ENCODE measurements at places on chromosomes 6 and 20.

DNA sequence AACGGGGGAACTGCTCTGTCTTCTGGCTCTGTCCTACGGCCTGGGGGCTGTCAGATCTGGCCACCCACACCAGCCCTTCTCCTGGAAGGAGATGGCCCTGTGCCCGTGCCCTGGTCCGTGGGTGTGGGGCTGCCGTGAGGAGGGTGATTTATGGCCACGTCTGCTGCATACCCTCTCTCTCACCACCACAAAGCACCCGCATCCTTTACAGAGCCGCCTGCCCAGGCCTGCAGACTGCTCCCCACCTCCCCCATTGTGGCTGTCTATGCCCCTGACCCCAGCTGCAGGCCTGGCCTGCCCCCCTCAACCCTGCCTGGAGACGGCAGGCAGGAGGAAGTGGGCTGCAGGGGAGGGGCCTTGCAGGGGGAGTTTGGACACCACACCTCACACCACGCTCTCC lies 72.7 kb upstream of the GATA5 start:
- DNase-seq, result no peak

GRCh38 chr6:115821798-115822197 lies 238.9 kb downstream of the FRK start:
- no peak for DNase-seq

DNA sequence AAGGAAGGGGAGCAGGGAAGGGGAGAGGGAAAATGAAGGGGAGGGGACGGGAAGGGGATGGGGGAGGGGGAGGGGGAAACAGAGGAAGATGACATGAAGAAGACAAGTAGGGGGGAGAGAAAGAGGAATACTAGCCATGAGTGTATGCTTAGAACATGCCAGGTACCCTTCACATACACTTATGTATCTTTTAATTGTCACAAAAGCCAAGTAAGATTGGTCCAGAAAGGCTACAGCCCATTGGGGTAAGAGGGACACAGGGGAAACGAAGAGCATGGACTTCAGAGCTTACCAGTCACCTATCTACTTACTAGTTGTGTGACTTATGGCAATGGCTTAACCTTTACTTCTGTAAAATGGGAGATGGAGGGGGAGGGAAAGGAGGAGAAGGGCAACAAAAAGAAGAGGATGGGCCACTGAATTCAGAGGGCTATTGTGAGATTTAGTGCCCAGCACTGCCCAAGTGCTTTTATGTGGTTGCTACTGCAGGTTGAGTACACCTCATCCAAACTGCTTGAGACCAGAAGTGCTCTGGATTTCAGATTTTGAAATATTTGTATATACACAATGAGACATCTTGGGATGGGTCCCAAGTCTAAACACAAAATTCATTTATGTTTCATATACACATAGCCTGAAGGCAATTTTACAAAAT lies 90.3 kb downstream of the ARHGAP18 start:
- no peak for DNase-seq

GRCh38 chr6:138442663-138443062 lies 38.6 kb downstream of the HEBP2 start:
- DNase-seq, result no peak

DNA sequence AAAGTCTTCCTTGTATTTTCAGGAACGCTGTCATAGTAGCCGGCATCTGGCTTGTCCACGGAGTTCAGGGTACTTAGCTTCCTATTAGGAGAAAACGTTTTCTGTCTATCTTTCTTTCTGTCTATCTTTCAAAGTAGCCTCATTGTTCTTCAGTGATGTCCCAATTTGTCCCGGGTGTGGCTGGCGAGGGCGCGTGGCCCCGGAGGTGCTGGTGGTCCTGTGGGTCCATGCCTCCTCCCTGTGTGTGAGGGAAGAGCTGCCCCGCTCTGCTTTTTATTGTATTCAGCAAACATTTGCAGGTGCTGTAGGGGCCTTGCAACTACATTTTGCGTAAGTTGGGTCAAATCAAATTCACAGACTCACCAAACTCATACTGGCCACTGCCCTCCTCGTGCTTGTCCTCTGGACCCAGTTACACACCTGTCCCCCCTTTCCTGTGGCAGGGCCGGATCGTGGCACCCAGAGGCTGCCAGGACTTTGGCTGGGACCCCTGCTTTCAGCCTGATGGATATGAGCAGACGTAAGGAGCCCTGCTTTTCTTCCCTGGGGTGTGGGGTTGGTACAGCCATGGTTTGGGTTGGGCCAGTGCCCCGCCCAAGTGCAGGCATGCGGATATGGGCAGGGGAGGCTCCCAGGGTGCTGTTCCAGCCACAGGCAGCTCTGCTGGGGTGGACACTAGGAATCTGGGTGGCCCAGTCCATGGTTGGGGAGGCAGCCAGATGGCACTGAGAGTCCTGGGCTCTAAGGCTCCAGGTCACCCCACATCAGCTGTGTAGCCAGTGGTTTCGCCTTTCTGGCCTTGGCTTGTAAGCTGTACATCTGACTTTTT lies 12.3 kb downstream of the ITPA start:
- no peak for DNase-seq

GRCh38 chr6:16903470-16903869 lies 142.2 kb upstream of the ATXN1 start:
- no peak for DNase-seq

- DNase-seq, result no peak
These were observed 185.8 kb downstream of the TTLL2 start for GRCh38 chr6:167510648-167511047.

- no peak for DNase-seq
These were observed 828 bp downstream of the ADGRB3 start for GRCh38 chr6:68635706-68636513.

DNA sequence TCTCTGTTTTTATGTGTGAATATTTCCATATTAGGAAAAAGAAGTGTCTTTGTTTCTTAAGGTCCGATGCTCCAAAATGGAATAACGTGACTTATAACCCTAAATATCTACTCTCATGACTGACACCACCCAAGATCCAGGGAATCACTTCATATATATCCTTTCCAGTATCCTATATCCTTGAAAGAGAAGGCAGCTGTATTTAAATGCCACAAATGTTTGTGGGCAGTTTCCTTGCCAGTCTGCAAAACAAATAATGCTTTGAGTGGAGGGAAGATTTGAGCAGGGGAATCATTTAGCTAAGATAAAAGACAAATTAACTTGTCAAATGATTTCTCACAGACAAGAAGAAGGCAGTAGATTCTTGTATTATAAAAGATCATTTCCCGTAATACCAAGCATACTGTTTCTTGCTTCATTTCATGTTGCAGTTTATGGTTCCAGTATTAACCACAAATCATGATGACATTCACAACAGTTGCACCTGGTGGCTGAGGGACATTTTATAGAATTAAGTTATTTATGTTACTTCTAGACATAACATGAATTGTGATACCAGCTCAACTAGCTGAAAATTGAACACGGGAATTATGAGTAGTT lies 30.0 kb upstream of the FABP7 start:
- no peak for DNase-seq

DNA sequence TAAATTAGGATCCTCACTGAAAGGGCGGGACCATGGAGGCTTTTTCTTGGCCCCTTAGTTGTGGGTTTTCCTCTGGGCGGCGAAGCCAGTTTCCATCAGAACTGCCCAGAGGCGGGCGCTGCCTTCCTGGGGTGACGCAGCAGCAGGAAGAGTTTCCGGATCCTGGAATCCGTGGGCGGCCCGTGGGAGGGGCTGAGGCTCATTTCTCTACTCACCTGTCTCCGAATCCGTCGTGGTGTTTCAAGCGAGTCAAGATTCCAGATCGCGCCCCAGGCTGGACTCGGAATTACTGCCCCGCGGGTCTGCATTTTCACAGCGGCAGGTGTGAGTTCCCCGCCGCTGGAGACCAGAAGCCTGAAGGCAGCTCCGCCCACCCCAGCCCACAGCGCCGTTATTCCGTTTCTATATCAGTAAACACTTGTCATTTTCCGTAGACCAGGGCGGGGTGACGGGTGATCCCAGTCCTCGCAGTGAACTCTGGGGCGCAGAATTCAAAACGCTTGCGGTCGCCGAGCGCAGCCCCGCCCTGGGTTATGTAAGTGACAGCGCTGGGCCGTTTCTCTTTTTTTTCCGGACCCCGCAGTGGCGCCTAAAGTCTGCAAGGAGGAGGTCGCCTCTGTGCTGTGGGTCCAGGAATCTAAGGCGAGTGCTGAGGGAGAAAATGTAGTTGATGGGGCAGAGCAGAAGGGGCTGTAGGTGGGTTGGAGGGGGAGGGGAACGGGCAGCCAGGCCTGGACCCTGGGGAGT lies 27.2 kb upstream of the POU5F1 start:
- DNase-seq, result peak; percentile 67

GRCh38 chr6:6131492-6132109 lies 124.9 kb upstream of the NRN1 start:
- DNase-seq, result no peak

DNA sequence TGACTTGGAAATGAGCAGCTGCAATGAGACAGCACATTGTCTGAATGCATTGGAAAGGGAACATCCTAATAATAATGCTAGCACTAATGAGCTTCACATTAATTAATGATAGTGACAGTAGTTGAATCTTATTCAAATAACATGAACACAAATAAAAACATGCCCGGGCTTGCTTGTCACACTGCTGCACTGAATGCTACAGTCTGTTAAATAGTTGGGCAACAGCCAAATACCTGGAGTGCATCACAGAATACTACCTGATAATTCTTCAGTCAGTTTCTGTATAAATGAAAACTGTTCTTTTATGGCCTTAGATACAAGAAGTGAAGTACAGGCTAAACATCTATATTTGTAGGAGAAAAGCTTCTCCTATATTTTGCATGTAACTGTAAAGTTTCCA lies 458.7 kb downstream of the RNF144B start:
- DNase-seq, result no peak

DNA sequence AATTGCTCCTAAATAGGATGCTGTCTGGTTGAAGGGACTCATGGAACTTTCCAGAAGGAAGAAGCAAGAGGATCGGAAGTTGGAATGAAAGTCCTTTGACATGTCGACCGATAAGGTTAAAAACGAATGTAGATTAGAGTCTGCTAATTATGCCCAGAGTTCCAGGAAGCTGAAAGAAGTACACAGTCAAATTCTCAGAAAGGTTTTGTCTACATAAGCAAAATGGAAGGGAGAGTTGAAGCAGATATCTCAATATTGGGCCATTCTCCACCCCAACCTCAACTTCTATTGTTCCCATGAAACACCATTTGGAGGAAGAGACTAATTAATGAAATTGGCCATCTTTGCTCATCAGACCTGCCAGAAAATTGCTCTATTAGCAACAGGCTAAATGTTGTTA lies 64.0 kb downstream of the CAP2 start:
- no peak for DNase-seq

DNA sequence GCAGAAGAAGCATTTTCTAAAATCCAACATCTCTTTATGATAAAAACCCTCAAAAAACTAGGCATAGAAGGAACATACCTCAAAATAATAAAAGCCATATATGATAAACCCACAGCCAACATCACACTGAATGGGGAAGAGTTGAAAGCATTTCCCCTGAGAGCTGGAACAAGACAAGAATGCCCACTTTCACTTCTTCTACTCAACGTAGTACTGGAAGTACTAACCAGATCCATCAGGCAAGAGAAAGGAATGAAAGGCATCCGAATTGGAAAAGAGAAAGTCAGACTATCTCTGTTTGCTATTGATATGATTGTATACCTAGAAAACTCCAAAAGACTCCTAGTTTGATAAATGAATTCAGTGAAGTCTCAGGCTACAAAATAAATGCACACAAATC lies 7.9 kb upstream of the CDK19 start:
- no peak for DNase-seq

GRCh38 chr20:35465976-35466375 lies 10.6 kb downstream of the CEP250 start:
- DNase-seq, result no peak

DNA sequence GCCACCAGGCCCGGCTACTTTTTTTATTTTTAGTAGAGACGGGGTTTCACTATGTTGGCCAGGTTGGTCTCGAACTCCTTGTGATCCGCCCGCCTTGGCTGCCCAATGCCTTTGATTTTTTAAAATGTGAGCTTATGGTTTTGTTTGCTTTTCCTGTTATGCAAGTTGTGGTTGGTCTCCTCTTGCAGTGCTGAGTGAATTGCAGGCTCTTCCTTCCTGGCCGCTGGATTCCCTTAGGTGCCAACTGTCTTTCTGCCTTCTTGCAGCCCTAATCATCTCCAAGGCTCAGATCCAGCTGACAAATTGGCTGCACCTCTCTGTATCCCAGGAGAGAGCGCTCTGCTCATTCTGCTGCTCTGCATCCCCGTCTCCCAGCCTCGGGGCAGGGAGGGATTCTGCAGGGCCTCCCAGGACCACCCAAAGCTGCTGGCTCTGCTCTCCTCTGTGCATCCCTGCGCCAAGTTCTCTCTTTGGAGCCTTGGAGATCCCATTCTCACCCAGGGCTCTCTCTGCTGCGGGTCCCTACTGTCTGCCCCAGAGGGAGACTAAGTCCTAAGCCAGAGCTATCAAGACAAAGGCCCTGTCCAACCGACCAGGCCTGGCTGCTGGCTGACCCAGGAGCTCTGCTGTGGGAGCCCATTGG lies 14.1 kb upstream of the EMILIN3 start:
- DNase-seq, result no peak

DNA sequence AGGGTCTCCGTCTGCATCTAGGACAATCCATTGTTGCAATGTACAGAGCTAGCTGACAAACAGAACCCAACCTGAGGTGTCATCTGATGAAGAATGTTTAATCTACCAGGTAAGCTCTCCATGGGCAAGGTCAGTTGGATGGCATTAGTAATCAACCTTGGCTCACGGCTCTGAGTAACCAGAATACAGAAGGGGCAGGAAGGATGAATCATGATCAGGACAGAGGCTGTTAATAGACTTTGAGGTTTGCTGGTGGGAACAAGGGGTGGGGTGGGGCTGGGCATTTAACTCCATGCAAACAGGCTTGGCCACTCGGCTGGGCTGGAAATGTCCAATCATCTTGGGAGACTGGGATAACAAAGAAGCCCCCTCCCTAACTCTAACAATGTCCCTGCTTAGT lies 77.1 kb upstream of the MRPS10 start:
- DNase-seq, result no peak

GRCh38 chr6:148543540-148543939 lies 200.9 kb downstream of the SASH1 start:
- no peak for DNase-seq

GRCh38 chr6:157514659-157515496 lies 133.9 kb downstream of the ZDHHC14 start:
- DNase-seq, result no peak

GRCh38 chr20:2911200-2911599 lies 37.9 kb downstream of the PTPRA start:
- DNase-seq, result no peak

DNA sequence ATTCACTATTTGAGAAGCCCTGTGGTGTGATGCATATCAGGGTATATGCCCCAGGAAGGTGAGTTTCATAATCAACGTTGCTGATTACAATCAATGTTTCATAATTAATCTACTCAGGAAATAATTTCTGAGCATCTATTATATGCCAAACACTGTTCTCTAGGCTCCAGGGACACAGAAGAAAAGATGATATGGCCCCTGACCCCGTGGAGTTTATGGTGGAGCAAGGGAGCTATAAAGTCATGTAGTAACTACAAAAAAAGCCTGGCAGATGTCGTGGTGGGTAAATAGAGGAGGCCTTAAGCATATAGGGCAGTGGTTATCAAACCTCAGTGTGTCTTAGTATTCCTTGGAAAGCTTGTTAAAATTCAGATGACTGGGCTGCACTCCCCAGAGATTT lies 40.1 kb upstream of the BCAS1 start:
- DNase-seq, result no peak

Measured in right renal pelvis (tissue), 4 donors.